Cerebellum (tissue), 4 donors: ENCODE measurements at places on chromosomes 11 and 22. TPM values are rescaled to one million over a fixed set of nuclear protein-coding genes. Genes with fewer than 3 reads are reported as not detected.

Gene CABP4
- total RNA-seq: 0.27 TPM

GRCh38 chr22:26892166-26893041 lies 235.0 kb downstream of the MIAT start:
- DNase-seq: no peak

DNA sequence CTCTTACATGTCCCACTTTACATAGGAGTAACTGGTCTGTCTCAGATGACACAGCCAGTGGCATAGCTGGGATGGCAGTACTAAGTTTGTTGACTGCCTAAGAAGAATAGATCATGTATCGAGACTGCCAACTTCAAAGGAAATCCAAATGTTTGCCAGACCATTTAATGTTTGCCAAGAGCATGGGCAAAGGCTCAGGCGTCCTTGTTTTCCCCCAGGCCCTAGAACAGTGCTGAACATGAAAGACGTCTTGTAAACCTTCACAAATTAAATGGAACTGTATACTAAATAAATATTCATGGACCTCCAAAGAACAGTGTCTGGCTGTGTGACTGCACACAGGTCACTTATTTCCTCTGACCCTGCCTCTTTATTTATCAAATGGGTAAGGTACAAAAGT lies 234.7 kb upstream of the CCDC90B start:
- no peak for DNase-seq

DNA sequence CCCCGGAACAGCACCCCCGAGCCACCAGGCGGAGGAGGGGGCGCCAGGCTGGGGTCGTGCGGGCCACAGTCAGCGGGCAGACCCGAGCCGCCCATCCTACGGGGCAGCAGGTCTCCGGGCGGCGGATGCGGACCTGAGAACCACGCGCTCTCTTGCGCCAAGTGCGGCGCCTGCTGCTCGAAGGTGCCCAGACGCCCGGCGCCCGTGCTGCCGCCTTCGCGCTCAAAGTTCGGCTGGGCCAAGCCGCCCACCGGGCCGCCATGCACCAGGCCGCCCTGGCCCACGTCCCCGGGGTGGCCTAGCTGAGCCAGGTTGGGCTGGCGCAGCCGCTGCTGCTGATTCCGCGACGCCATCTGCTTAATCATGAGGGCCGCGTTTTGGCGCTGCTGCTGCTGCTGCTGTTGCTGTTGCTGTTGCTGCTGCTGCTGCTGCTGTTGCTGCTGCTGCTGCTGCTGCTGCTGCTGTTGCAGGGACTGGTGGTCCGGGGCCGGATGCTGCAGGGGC lies 3.0 kb downstream of the MN1 start:
- no peak for DNase-seq

- DNase-seq: no peak
Measured at GRCh38 chr11:119011476-119012053, 6.6 kb downstream of the RPS25 start.

Gene GSTT4
- total RNA-seq: not detected

DNA sequence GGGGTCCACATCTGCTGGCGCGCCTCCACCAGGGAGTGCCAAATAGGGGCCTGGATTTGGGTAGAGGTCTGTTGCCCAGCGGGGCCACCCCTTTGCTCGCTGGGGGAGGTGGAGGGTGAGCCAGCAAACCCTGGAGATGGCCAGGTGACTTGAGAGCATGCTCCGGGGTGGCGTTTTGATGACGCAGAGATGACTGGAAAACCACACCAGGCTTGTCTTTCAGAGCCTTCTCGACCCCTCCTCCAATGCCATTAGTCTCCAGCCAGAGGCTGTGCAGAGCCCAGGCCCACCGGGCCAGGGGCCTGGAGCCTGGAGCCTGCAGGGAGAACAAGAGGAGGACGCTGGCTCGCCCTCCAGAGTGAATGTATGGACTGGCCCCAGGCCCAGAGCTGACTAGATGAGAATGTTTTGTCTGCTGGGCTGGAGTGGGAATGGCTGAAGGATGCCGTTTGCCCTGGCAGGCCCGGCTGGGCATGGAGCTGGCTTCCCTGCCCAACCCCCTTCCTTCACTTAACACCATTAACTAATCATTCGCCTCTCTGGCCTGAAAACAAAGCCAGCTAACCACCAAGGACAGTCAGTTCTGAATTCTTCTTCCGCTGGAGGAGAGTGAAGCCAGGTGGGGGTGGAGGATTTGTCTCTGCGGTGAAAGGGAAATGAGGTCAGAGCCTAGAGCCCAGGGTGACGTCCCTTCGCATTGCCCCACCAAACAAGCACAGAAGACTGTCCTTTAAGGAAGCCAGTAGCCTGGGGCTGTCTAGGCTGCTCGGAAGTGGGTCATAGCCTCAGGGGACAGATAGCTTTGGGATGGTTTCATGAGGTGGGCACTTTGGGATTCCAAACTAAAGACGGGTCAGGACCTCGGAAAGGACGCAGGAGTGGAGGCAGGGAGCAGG lies 1.6 kb upstream of the MCAM start:
- no peak for DNase-seq

DNA sequence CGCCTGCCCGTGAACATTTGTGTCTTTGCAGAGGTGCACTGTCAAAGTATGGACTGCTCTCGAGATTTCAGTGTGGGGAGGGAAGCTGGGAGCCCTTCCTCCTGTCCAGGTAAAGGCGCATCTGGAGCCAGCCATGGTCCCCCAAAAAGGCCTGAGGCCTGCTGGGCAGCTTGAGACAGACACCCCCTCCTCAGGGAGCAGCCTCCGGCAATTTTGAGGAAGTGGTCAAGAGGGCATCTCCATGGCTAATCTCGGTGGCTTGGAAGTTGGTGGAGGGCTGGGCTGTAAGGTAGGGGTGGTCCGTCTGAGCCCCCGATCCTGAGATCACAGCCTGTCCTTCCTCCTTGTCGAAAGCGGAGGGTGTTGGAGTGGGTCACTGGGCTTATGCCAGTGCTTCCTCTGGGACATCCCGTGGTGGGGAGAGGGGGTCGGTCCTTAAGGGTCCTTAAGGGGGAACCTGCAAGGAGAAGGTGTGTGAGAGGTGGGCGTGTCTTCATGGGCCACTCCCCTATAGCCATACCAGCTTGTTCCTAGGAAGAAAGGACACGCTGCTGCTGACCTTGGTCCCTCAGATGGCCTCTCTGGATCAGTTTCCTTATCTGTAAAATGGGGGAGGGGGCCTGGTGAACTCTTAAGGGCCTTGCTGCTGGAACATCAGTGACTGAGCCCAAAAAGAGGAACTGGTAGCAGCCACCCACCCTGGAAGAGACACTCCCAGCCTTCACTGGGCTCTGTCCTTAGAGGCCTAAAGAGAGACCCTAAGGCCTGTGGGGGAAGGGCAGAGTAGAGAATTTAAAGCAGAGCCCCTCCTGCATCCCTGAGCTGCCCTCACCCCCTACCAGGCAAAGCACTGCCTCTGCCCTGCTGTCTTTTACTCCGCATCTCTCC lies 2.6 kb downstream of the KCNC1 start:
- peak; percentile 39 for DNase-seq

GRCh38 chr11:64764753-64765152 lies 5.0 kb upstream of the PYGM start:
- no peak for DNase-seq

DNA sequence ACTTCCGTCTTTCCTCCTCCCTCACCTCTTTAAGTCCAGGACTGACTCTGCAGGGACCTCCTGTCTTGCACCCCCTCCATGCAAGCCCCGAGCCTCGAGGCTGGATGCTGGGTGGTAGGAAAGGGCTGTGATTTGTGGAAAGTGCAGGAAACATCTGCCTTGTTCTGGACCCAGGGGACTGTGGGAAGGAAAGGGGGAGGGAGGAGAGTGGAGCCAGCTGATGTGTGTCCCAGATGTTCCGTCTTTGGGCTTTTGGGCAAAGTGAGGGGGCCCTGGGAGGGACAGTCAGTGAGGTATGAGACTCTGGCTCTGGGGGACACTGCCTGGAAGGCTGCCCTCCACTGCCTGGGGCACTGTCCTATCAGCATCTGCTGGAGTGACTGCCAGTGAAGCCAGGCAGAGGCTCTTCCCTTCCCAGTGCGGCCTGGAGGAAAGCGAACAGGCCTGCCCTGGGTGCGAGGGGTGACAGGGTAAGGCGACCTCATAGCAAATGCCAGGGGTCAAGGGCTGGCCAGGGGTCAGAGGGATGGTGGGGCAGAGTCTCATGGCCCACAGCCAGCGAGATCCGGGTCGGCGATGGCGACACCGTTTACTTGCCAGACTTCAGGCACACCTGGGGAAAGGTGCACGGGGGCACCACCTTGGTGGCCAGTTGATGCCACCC lies 1.7 kb downstream of the MRGPRD start:
- no peak for DNase-seq

Gene MEI1
- 0.73 TPM for total RNA-seq

- peak; percentile 61 for DNase-seq
Measured at GRCh38 chr11:27485930-27486773, 13.6 kb upstream of the LGR4 start.

GRCh38 chr11:61524963-61525587 lies 16.5 kb downstream of the LRRC10B start:
- no peak for DNase-seq

Gene TCN1
- not detected for total RNA-seq

DNA sequence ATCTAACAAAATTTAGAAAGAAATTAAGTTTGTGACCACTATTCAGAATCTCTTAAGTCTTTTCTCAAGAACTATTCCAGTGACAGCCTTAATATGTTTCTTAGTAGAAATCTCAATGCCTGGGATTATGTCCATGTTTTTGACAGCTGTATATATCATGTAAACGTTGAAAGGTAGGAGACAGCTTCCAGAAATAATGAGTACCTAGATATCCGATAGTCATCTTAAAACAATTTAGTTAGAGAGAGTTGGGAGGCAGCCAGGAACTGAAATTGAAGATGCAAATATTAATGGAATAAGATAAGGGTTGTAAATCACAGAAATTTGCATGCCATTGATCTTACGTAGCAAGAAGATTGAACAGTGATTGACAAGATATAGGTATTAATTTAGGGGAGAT lies 955.2 kb downstream of the JRKL start:
- DNase-seq: no peak

- no peak for DNase-seq
Measured at GRCh38 chr22:20546541-20546950, 39.1 kb downstream of the MED15 start.
